ENCODE measurements at places on chromosomes 11 and 22. TPM values are rescaled to one million over a fixed set of nuclear protein-coding genes. Genes with fewer than 3 reads are reported as not detected.

C22orf42 gene
- total RNA-seq: not detected

DDTL gene
- 1.2 TPM for total RNA-seq

TRPM5 gene
- total RNA-seq: not detected

CRYBA4 gene
- not detected for total RNA-seq

ENTHD1 gene
- total RNA-seq: not detected

PHF21B gene
- not detected for total RNA-seq

OTOG gene
- total RNA-seq: not detected

MS4A2 gene
- not detected for total RNA-seq

UCP3 gene
- total RNA-seq: 0.26 TPM

ABCC8 gene
- total RNA-seq: not detected

GDPD5 gene
- 0.13 TPM for total RNA-seq

ARHGAP20 gene
- under 0.01 TPM for total RNA-seq

GAS2 gene
- 1.8 TPM for total RNA-seq

TM7SF2 gene
- 49.8 TPM for total RNA-seq

TANGO2 gene
- 41.6 TPM for total RNA-seq

SREBF2 gene
- 44.2 TPM for total RNA-seq

FADD gene
- 32.4 TPM for total RNA-seq

SH3BP1 gene
- 15.6 TPM for total RNA-seq

C11orf52 gene
- 2.3 TPM for total RNA-seq

CASP5 gene
- not detected for total RNA-seq

CLTCL1 gene
- total RNA-seq: 20.2 TPM

OR4A16 gene
- total RNA-seq: not detected

RTN4R gene
- 2.8 TPM for total RNA-seq

MUC15 gene
- total RNA-seq: 7.3 TPM

MIAT gene
- 0.64 TPM for total RNA-seq

SLC22A9 gene
- total RNA-seq: not detected

GRAP2 gene
- total RNA-seq: not detected

PATL1 gene
- total RNA-seq: 5.6 TPM

ELFN2 gene
- 0.51 TPM for total RNA-seq

SDF2L1 gene
- 67.9 TPM for total RNA-seq

WNT11 gene
- not detected for total RNA-seq

CDC42EP2 gene
- total RNA-seq: 2.4 TPM

LDHAL6A gene
- not detected for total RNA-seq

SEC14L6 gene
- not detected for total RNA-seq

LUZP2 gene
- total RNA-seq: under 0.01 TPM

RASSF10 gene
- total RNA-seq: 2.4 TPM

CCDC73 gene
- 0.13 TPM for total RNA-seq

LAYN gene
- total RNA-seq: 6.9 TPM

EMID1 gene
- not detected for total RNA-seq

SGSM1 gene
- total RNA-seq: not detected

PHOX2A gene
- not detected for total RNA-seq

MMP11 gene
- total RNA-seq: 0.53 TPM

P4HA3 gene
- total RNA-seq: under 0.01 TPM

CCDC89 gene
- total RNA-seq: 0.13 TPM

CST6 gene
- total RNA-seq: 4.4 TPM

BEST1 gene
- 3.7 TPM for total RNA-seq

TBX1 gene
- 12.9 TPM for total RNA-seq

DCHS1 gene
- 0.26 TPM for total RNA-seq

LRRC74B gene
- not detected for total RNA-seq

Data from bronchial epithelial cell (primary cell).